Activated CD8-positive, alpha-beta T cell treated with anti-CD3 and anti-CD28 coated beads for 36 hours (primary cell): ENCODE measurements at places on chromosomes 3 and 15. TPM values are rescaled to one million over a fixed set of nuclear protein-coding genes. Genes with fewer than 3 reads are reported as not detected.

DNA sequence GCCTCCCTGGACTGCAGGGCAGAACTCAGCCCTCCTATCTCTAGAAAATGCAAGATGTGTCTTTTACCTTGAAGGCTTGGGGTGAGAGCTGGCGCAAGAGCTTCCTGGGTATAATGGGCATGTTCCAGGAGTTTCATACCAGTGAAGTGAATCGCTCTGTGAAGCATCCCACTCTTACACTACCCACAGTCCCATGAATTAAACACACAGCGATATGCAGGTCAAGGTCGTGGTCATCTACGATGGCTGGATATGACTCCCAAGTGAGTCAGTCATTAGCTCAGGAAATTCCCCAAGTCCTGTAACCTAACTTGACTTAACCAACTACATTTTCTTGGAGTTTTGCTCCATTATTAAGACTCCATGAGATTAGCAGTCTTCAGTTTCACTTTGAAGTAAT is 439.7 kb downstream of the NTRK3 start:
- DNase-seq: no peak

- no peak for DNase-seq
Measured at GRCh38 chr15:78999636-79000035, 54.8 kb upstream of the CTSH start.

- DNase-seq: no peak
Measured at GRCh38 chr3:5769825-5770224, 582.3 kb downstream of the EDEM1 start.

- no peak for DNase-seq
Measured at GRCh38 chr3:181771120-181771519, 59.4 kb downstream of the SOX2 start.

- DNase-seq: no peak
Measured at GRCh38 chr3:126927846-126928245, 55.1 kb upstream of the PLXNA1 start.

GRCh38 chr3:13104511-13104910 is 31.3 kb upstream of the IQSEC1 start:
- no peak for DNase-seq

DNA sequence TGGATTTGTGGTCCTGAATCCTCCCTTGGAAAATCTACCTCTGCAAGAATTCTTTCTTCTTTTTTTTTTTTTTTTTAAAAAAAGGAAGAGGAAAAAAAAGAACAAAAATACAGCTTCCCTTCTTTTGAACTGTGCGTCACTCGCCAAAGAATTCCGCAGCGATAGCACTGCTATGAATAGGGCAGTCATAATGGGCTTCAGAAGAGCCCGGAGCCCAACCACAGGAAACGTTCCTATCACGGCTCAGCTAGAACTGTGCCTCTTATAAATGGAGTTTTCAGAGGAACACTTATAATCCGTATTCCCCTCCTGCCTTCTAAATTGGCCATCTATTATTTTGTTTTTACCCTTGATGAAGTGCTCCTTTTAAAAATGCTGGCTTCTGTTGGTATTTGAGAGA is 227.7 kb downstream of the ADAMTS17 start:
- DNase-seq: peak; percentile 17

- peak; percentile 58 for DNase-seq
Measured at GRCh38 chr3:47324278-47324865, 41.6 kb downstream of the KLHL18 start.

DNA sequence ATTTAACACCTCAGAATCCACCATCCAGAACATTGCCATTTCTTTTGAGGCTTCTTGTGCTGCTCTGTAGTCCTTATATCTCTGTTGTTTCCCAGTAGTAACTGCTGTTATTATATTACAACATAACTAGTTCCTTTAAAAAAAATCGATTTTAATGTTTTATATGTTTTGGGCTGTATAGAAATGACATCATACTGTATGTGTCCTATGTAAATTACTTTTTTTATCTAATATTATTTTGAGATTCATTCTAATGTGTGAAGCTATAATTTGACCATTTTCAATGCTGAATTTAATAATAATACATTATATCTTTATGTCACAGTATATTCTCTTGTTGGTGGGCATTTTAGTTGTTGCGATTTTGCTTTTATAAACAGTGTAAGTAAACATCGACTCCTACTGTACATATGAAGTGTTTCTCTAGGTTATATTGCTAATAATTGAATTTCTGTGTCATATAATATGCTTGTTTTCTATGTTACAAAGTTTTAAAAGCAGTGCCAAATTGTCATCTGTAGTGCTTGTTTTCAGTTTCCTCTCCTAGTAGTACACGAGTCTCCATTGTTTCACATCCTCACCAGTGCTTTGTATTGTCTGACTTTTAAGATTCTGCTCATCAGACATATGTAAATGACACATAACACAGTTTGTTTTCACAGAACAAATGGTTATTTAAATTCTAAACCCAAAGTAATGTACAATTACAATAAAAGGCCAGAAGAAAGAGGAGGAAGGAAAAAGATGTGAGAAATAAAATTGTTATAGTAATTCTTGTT is 172.0 kb upstream of the LRRFIP2 start:
- DNase-seq: no peak

- no peak for DNase-seq
Measured at GRCh38 chr3:114899186-114899931, 247.7 kb downstream of the ZBTB20 start.

DNA sequence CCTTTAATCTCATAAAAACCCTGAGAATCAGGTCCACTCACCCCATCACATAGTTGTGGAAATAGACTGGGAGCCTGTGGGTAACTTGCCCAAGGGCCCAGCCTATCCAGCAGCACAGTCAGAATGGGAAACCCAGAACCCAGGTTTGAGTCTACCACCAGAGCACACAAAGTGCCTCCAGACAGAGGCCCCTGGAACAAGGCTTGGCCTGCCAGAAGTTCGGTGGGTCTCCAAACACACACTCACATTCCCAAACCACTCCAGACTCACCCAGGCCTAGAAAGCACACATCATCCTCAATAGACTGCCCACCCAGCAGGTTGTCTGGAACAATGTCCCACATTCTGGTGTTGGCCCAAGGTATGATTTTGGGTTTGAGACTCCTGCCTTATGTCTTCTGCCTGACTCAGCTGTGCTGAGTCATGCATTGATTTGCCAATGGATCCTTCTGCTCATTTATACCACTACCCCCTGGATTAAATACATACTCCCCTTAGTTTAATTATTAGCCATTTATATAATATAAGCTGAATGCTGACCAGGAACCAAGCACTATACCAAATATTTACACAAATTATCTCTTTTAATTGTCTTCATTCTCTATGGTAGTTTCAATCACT is 4.5 kb downstream of the SLC12A8 start:
- DNase-seq: no peak

GRCh38 chr15:50531766-50532165 is 14.7 kb downstream of the USP50 start:
- no peak for DNase-seq

DNA sequence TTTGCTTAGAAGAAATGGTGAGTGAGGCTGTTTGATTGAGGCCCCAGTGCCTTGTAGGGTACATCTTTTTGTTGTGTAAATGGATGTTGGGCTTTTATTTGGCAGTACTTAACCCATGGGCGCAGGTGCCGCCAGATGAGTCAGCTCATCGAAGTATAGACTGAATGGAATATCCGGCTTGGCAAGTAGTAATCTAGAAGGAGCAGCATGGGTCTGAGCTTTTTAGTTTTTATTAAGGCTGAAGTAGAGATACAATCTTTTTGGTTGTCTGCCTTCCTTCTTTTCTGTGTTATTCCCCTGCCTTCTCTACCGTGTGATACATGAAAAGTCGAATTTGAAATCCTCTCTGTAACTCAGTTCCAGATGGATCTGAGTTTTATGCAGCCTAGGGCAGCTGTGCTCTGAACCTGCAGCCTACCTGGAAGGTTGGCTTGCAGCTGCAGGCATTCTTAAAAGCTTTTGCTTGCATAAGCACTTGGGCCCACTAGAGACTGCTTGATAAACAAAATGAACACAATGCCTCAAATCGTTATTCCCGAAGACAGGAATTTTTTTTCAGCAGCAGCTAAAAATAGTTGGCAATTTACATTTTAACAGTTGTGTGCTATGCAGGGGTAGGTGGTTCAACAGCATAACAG is 177.5 kb upstream of the CGNL1 start:
- no peak for DNase-seq

CHRNA5 gene
- 2.0 TPM for total RNA-seq

C3orf20 gene
- total RNA-seq: 0.23 TPM

FANCD2OS gene
- not detected for total RNA-seq

PLXNA1 gene
- total RNA-seq: 6.6 TPM

REC114 gene
- total RNA-seq: not detected

ALDH1A3 gene
- total RNA-seq: not detected

CLK3 gene
- 168 TPM for total RNA-seq

GLCE gene
- total RNA-seq: 4.3 TPM

SAMD7 gene
- total RNA-seq: not detected

GOLGA8Q gene
- not detected for total RNA-seq

ZIC1 gene
- total RNA-seq: not detected
